Stimulated activated naive CD8-positive, alpha-beta T cell treated with anti-CD3 and anti-CD28 coated beads, Interleukin-15, Interleukin-2, amounts not matched to agents 100 U/mL and 50 U/mL, for 24 hours (primary cell): ENCODE measurements at places on chromosomes 4 and X.
A peak's percentile ranks its signal among the peaks of the same experiment; 100 is the strongest.

DNA sequence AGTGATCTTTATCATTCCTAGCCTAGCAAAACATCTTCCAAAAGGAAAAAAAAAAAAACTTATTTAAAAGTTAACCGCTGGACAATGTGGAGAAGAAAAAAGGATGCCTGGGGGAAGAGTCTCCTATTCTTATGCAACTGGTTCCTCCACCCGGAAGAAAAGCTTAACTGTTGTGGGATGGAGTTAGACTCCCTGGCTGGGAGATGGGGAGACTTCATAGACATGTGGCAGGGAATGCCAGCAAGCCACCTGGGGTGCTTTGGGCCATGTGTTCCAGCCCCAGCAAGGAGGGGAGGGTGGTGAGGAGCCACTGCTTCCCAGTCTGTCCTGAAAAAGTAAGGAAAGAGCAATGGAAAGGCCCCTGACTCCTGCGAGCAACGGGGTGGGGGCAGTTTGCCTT lies 119.4 kb upstream of the SPIN4 start:
- no peak for DNase-seq

DNA sequence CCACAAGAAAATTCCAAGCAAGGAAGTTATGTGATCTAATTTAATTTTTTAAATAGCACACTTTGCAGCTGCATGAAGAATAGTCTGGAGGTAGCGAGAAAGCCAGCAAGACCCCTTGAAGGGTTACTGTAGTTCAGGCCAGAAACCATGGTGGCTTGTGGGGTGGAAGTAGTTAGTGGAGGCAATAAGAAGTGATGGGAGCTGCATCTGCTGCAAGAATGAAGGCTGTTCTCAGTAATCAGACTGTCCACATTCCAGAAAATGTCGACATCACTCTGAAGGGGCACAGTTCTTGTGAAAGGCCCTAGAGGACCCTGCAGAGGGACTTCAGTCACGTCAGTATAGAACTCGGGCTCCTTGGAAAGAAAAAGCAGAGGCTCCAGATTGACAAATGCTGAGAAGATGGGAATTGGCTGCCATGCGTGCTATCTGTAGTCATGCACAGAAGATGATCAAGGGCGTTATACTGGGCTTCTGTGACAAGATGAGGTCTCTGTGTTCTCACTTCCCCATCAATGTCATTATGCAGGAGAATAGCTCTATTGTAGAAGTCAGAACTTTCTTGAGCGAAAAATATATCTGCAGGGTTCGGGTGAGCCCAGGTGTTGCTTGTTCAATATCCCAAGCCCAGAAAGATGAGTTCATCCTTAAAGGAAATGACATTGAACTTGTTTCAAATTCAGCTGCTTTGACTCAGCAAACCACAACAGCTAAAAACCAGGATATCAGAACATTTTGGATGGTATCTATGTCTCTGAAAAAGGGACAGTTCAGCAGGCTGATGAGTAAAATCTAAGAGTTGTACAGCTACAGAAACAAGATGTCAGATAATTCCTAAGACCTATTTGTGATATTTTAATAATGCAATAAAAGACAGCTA lies 254.2 kb downstream of the CBR4 start:
- DNase-seq, result no peak

DNA sequence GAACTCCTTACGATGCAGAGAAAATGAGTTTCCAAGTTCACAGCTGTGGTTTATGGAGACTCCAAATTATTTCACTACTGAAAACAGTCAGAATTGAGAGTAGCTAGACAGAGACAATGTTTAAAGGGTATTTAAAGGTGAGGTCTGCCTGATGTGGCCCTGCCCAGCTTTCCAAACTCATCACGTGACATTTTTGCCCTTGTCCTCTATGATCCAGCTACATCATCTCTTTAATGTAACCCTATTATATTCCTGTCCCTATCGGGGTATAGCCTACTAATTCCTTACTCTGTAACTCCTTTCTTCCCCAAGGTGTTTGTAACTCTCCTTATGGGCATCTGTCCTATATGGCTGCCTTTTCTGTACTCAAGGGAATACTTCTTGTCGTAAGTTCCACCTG lies 297.2 kb downstream of the GRXCR1 start:
- no peak for DNase-seq

DNA sequence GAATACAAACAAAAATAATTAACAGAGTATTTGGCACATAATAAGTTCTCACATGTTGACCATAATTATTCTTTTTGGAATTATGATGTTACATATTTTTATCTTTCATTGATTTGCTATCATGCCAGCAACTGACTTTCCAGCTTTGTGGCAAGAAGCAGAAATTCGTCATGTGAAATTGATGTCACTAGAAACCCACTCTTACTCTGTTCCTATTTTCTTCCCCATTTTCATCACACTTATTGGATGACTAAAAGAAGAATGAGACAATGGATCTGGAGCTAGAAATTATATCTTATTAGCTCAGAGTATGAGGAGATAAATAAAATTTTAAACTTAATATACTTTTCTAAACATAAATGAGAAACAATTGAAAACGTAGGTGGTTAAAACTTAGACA lies 31.9 kb downstream of the EGF start:
- no peak for DNase-seq

- DNase-seq, result no peak
These were observed 337.7 kb downstream of the BMPR1B start for GRCh38 chr4:95095348-95095974.

- DNase-seq, result no peak
These were observed 90.5 kb upstream of the ZNF827 start for GRCh38 chr4:146029147-146029546.

GRCh38 chrX:103431316-103431715 lies 55.0 kb downstream of the BEX3 start:
- no peak for DNase-seq

DNA sequence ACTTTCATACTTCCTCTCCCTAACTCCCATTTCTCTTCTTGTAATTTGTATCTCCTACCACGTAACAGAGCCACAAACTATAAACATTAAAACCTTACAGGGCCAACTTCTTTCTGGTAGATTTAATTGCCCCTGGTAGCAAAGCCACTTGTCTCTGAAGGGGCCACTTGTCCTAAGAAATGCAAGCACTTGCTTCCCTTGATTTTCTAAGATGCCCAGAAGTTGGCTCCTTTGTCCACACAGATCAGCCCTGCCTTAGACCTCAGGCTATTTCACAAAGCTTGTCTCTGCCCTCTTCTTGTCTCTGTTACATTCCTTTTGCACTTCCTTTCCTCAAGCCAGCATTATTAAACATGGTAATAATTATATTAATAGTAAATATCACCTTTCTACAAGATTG lies 80.6 kb upstream of the CXXC4 start:
- no peak for DNase-seq

DNA sequence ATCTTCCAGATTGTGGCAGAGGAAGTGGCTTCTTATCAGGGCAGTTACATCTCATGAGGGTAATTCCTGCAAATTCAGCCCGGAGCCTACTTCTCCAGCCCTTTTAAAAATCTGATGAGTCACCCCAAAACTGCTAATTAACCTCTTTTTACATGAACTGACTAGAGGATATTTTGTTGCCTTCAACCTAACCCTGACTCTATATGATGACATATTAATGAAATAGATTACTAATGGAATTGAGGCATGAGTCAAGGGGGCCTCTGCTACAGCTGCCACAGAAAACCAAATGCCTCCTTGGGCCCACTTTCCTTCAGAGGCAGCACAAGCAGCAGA lies 72.5 kb downstream of the QRFPR start:
- DNase-seq, result no peak

DNA sequence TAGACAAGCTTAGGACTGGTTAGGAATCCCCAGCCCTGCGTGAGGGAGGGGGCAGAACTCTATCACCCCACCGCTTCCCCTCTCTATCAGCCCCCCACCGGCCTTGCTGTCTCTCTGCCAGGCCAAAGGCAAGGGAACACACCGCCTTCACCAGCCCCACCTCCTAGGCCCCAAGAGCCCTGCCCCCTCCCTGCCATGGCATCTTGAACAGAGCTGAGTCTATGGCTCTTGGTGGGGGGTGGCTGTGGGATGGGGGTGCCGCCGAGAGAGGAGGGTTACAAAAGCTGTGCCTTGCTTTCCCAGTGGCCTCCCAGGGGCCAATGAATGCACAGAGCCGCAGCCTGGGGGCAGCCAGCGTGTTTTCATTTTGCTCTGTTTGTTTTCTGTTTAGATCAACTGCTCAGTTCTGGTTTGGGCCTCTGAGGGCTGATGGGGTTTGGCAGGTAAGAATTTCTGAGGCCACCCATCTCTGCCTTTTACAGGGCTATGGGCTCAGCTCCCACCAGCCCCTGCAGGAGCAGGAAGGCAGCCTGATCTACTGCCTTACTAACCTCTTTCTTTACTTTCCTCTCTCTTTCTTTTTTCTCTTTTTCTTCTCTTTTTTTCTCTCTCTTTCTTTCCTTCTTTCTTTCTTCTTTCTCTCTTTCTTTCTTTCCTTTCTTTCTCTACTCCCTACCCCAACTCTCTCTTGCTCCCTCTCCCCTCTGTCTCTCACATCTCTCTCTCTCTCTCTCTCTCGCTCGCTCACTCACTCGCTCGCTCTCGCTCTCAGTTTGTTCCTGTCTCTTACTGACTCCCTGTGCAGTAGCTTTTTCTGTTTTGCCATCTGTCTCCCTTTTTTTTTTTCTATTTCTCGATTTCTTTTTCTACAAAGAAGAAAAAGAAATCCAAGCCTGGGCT lies 128.3 kb downstream of the PJA1 start:
- DNase-seq, result no peak

- no peak for DNase-seq
These were observed 335.8 kb upstream of the SFRP2 start for GRCh38 chr4:154124539-154125255.

GRCh38 chr4:33746979-33747378 lies 2497.3 kb downstream of the ARAP2 start:
- DNase-seq, result no peak

GRCh38 chrX:85897362-85898126 lies 149.8 kb downstream of the CHM start:
- no peak for DNase-seq

DNA sequence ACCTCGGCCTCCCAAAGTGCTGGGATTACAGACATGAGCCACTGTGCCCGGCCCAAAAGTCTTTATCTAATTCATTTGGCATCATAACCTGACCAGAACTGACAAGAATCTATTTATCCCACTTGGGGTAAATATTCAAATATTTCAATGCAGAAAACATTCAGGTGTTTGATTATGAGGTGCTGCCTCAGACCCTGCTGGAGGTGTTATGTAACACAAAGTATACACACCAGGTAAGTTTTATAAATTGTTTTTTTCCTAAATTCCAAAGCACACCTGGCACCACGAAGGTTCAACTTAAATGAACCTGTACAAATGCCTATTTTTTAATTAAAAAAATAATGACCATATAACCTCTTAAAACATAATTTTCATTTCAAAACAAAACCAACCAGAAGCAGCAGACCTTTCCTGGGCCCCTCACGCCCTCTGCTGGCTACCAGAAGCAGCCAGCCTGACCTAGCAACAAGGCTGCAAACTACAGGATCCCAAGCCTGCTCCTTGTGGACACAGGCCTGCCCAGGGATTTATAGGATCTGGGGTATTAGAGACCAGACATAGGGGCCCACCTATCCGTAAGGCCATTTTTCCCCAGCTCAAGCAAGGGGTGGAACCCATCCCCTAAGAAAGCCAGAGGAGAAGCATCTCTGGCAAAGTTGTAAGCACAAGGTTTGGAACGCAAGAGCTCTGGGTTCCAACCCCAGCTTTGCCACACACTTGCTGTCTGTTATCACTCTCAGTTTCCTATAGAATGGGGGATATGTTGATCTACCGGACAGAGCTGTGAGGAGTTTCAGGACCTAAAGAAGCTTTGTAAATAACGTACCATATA lies 11.7 kb downstream of the OTUD5 start:
- peak; percentile 50 for DNase-seq

- peak; percentile 32 for DNase-seq
These were observed at the start of gene ARMCX4 for GRCh38 chrX:101485212-101485949. Gene ARMCX4, plus strand, starts transcription at chrX:101485456. Its CDS starts 3,134 bp downstream, at chrX:101488590.

- no peak for DNase-seq
These were observed 55.5 kb downstream of the PDLIM5 start for GRCh38 chr4:94507281-94507680.

DNA sequence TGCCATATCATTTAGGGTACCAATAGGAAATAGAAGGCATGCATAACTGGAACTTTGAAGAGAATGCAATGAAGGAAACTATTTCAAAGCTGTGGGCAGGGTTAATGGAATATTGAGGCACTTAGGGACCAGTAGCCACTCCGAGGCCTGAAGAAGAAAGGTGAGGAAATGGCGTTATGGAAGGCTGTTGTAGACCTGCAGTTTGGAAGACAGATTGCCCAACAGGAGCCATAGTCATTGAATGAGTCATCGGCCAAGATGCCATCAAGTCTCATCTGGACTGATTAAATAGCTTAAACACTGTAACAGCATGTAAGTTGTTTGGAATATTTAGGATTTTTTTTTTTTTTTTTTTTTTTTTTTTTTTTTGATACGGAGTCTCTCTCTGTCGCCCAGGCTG lies 11.6 kb downstream of the CXCL13 start:
- DNase-seq, result no peak

DNA sequence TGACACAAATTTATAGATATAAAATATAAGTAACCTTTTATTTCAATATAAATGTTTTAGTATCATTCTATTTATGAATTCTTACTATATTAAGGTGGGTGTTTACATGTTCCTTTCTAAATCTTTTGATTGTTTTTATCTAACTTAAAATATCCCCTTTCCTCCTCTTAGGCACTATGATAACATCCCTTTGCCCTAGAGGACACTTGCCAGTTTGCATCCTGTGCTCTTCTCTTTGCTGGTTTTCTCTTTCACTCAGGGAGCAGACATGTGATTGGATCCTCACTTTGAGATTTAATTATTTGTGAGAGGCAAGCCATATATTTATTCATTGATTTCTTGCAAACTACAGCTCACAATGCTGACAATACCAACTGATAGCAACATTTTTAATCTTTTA lies 16.2 kb downstream of the LRIT3 start:
- DNase-seq, result no peak
